ENCODE measurements at places on chromosomes 2 and 18.

DNA sequence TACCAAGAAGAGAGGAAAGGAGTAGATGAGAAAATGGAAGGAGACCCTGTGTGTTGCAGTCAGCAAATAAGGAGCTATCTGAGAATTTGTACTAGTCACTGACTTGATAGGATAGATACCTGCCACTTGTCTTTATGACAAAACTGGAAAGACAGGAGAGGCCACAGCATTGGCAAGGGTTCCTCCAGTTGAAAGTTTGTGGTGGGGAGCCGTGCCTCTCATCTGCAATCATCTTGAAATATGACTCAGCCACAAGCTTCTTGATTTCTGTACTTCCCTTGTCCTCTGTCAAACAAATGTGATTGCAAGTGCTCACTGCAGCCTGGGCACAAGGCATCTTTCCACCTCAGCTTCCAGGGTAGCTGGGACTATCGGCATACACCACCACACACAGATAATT lies 99.1 kb downstream of the GREB1L start:
- DNase-seq: no peak

GRCh38 chr2:239892441-239893235 lies 132.5 kb downstream of the NDUFA10 start:
- no peak for DNase-seq

GRCh38 chr2:235492850-235493344 lies 946 bp upstream of the AGAP1 start:
- no peak for DNase-seq

DNA sequence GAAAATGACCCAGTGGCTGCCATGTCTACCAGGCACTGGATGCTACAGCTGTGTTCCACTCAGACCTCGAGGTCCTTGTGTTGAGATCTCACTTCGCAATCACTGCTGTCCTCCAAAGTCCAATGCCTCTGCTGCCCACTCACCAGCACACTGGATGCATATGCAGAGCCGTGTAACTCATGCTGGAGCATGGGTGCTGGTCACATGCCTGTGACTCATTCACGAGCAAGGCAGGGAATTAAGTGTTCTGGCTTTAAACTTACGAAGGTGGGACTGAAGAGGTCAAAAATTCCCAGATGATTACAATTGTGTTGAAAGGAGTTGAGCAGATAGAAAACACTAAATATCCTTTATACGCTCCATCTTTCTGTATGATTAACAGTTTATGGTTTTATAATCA lies 417.5 kb downstream of the NUP35 start:
- DNase-seq: no peak

- no peak for DNase-seq
Observed at GRCh38 chr18:71168557-71169145, 879.8 kb downstream of the SOCS6 start.

DNA sequence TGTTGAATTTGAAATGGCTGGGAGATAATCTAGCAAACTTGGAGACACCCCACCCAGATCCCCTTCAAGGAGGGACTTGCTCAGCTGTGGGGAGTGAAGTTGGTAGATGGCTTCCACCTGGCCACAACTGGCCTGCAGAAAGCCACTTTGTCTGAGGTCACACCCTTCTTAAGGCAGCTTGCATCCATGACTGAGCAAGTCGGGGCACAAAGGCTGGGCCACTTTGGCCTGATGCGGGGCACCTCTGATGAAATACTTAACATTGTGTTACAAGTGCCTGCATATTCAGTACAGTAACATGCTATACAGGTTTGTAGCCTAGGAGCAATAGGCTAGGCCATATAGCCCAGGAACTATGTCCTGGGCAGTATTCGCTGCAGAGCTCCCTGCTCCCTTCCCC lies 13.4 kb upstream of the RPL37A start:
- DNase-seq: no peak

DNA sequence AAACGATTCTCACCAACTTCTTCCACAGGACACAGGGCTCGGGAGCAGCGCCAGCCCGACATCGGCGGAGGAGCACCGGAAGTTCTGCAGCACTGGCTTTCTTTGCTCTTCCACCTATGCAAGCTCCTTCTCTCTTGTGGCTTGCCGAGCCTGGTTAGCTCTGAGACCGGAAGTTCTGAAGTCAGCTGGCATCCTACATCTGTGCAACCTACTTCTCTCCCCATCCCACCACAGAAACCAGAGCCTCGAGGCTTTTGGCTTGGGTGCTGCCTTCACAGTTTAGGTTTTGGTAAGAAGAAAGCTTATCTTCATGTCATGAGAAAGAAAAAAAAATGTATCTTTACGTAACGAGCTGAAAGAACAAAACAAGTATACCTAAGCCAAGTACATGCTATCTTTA lies 111.7 kb downstream of the ANKRD44 start:
- peak; percentile 87 for DNase-seq

Data from hematopoietic multipotent progenitor cell treated with erythropoietin and hydrocortisone succinate and interleukin-3 and kit ligand, for 8 days (in vitro differentiated cells).